ENCODE measurements at places on chromosomes 7 and 10.

DNA sequence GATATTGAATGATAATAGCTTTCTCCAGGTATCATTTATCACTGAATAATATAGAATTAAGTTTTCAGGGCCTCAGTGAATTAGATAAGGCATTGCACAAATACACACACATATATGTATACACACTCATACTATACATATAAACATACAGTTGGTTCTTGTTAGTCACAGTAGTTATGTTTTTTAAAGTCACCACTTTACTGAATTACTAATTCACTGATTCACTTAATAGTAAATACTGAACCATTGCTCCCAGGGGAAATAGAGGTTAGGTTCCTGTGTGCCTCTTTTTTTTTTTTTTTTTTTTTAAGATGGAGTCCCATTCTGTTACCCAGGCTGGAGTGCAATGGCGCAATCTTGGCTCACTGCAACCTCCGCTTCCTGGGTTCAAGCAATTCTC lies 33.6 kb downstream of the PRR15 start:
- no peak for DNase-seq

GRCh38 chr7:43096875-43097274 lies 15.6 kb upstream of the HECW1 start:
- no peak for DNase-seq

GRCh38 chr10:35783305-35783838 lies 141.3 kb upstream of the FZD8 start:
- DNase-seq: no peak

DNA sequence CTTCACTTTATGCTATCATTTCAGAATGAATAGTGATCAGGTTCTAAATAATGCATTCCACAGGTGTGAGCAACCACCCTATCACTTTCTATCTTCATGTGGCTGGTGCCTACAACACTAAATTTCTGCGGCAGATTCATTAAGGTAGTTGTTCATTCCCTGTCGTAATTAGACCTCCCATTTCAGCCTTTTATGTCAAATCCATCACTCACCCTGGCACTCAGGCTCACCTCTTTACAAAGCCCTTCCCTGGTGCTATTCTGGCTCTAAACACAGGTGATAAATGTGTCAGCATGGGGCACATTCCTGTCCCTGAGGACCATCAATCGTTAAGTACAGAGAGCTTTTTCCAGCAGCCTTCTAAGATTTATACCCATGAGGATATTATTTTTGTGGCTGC lies 300.0 kb upstream of the C7orf33 start:
- DNase-seq: no peak

DNA sequence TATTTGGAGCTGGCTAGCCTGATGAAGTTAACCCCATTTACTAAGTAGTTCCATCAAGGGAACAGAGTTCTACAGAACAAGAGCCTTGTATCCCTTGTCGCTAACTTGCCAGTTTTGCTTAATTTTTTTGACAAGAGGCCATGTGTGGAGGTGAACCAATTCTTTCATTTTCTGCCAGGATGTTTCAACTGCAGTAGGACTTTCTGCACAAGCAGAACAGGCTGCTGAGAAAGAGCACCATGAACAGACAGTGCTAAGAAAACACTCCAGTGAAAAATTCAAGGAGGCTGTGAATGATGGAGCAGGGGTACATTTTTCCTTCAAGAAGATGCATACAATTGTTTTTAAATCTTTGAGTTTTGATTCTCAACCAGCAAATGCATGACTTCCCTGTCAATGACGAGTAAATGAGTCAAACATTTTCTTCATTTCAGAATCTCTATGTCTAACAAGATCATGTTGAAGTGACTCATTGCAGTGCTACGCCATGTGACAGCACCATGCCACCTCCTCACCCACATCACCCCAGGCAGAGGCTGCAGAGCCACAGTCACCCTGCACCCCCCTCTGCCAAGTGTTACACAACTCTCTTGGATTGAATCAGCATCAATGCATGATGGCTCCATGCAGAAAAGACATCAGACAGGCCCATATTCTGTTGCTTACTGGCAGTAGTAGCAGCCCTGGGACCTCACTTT lies 193.1 kb downstream of the COBL start:
- no peak for DNase-seq

DNA sequence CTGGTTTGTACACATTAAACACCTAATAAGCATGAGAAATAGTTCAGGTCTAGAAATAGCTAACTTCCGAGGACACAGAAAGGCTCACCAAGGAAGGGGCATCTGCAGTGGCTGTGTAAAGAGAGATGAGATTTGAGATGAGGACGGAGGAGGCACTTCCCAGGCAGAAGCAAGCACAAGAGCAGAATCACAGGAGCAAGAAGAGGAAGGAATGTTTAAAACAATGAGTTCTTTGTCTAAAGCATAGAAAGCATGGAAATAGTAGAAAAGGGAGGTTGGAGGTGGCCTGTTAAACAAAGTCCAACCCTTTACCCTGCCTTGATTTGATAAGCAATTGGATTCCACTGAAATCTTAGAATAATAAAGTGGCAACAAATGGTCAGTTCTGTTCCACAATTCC lies 11.6 kb upstream of the PON3 start:
- DNase-seq: no peak

GRCh38 chr10:110918269-110918642 lies 724 bp downstream of the BBIP1 start:
- peak; percentile 81 for DNase-seq

DNA sequence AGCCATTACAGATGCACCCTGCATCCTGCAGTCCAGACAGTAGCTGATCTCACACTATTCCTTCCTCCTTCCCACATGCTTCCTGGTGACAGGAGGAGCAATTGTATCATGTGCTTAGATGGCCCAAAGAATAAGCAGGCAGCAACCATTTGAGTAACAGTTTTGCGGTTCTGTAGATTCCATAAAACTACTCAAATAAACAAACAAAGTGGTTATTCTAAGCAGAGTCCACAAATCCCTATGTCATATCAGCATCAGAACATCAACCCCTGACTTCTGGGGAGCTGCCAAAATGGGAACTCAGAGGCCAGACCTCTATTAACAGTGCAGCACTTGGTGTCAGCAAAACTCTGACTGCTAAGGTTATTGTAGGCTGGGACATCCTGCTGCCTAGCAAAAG lies 226.0 kb downstream of the SORCS1 start:
- DNase-seq: no peak

DNA sequence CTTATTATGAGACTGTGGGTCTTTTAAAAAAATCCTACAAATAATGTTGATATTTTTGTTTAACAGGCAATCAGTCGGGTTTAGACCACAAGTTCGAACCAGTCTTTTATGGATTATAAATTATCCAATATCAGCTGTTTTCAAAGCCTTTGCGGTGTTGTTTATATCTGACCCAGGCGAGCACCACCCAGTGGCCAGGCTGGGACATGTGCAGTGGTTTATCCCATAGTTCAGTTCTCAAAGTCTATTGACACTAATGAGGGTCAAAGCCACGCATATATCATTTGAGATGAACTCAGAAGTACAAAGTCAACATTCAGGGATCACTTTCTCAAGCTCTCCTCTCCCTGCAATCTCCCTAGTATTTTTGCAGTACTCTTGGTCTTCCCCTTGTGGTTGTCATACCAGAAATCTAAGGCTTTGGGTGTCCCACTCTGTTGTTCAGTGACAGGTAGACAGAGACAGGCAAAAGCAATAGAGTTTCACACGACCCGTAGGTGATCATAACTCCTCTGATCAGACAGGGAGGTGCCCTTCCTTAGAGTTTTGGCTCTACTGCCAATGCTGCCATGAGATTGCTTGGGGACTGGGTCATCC lies 117.4 kb upstream of the POM121L12 start:
- no peak for DNase-seq

GRCh38 chr7:77913977-77914607 lies 115.5 kb downstream of the PHTF2 start:
- no peak for DNase-seq

DNA sequence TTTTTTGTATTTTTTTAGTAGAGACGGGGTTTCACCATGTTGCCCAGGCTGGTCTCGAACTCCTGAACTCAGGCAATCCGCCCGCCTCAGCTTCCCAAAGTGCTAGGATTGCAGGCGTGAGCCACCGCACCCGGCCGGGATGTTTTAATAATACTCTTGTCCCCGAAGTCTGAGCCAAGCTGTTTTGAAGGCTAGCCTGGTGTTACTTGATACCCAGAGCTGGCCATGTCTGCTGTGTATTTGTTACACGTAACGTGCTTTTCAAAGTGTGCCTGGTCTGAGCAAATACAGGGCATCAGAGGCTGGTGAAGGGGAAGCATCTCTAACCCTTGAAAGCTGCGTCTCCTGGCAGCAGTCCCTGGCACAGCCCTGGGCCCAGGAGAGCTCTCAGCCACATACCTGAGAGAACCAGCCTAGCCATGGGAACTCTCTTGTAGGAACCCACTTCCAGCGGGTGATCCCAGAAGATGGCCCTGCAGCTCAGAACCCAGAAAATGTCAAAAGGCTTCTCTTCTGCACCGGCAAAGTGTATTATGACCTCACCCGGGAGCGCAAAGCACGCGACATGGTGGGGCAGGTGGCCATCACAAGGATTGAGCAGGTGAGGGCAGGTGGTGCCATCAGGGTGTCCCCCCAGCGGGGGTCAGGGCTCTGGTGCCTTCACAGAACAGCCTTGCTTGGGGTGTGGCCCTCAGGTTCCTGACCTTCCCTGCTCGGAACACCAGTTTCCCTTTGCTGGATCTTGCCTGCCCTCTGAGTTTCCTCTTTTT lies 41.7 kb upstream of the ZMIZ2 start:
- DNase-seq: no peak

DNA sequence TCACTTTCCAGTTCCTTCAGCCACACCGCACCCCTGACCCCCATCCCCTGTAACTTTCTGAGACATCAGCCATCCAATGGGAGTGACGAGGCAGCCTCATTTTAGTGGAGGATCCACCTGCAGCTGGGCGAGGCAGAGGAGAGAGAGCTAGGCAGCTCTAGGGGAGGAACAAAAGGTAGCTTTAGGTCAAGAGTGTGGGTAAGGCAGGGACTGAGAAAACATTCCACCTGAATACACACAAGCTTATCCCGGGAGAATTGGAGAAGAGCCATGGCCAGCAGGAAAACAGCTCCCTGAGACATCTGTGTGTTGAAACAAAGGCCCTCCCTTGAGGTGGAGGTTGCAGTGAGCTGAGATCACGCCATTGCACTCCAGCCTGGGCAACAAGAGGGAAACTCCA lies 6.7 kb upstream of the KLRG2 start:
- DNase-seq: no peak

DNA sequence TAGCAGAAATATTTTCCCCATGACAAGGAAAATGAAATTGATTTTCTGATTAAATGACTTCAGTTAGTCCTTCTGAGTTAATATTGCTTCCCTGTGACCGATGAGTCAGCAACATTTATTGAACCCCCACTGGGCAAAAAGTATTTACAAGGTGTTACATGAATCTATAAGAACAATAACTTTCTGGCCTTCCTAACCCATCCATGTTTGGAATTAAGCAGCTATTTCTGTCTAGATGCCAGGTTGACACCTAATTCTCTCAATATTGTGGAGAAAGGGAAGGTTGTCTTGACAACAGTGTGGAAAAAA lies 112.9 kb upstream of the JAZF1 start:
- DNase-seq: no peak

GRCh38 chr10:43141421-43141820 lies 3.2 kb downstream of the CSGALNACT2 start:
- no peak for DNase-seq

GRCh38 chr7:84069999-84070500 lies 124.5 kb downstream of the SEMA3A start:
- no peak for DNase-seq

DNA sequence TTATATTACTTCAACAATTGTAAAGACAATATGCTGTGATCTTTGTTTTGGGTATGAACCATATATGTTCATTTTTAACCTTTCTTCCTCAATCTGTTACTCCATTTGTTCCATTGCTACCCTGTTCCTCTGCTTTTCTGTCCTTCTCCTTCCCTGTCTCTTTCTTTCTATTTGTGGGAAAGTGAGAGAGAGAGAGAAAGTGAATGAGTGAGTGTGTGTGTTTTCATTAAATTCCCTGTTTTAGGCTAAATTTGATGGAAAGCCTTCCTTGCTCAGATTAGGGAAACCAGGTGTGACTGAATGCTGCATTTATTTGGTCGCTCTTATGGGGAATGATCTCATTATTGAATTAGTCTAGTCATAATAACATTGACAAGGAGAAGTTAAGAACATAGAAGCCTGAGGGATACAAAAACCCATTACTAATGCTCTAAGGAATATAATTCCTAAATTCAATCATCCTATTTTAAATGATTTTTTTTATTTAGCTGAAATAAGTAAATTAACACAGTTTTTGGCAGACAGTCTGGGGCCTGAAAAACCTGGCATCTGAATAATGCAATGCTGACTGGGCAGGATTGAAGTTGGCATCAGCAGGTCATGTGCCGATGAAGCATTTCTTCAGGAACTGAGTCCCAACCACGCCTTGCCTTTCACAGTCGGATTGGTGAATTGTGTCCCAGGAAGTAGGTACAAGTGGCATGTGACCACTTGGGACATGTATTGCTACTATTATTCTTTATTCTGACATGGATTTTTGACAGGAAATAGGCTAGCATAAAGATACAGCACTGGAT lies 117.6 kb upstream of the LRGUK start:
- no peak for DNase-seq

DNA sequence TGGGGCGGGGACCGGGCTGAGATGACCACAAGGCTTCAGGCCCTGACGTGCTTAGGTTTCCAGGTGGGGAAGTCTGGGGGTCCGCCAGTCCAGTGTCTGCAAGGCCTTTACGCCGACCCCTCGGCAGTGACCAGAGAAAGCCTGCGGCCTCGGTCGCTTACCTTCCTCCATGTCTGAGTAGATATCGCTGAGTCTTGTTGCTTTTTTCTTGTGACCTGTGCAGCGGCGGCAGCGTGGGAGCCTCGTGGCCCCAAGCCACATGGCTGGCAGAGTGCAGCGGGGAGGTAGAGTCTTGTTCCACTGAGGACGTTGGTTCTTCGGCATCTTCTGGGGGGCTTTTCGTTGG lies 329 bp downstream of the NOLC1 start:
- no peak for DNase-seq

GRCh38 chr7:37201876-37202198 lies 246.8 kb downstream of the ELMO1 start:
- no peak for DNase-seq

DNA sequence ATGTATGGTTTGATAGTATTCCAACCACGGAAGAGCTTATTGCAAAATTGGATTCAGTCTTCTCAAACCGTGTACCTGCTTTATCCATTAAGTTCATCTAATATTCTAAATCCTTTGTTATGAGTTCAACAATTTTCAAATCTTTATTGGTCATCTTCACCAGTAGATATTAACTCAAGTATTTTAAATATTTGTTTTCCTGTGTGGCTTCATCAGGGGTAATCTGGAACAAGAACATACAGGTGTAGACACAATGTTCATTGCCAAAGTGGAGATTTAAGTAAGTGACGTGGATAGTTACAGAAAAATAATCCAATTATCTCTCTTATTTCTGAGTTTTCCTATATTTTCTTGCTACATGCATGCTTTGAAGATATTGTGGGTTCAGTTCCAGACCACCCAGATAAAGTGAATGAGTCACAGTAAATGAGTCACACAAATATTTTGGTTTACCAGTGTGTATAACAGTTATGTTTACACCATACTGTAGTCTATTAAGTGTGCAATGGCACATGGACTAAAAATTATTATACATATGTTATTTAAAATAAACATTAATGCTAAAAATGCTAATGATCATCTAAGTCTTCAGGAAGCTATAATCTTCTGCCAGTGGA lies 429.0 kb upstream of the POT1 start:
- no peak for DNase-seq
